Memory B cell (primary cell): ENCODE measurements at places on chromosomes 7 and 10.

DNA sequence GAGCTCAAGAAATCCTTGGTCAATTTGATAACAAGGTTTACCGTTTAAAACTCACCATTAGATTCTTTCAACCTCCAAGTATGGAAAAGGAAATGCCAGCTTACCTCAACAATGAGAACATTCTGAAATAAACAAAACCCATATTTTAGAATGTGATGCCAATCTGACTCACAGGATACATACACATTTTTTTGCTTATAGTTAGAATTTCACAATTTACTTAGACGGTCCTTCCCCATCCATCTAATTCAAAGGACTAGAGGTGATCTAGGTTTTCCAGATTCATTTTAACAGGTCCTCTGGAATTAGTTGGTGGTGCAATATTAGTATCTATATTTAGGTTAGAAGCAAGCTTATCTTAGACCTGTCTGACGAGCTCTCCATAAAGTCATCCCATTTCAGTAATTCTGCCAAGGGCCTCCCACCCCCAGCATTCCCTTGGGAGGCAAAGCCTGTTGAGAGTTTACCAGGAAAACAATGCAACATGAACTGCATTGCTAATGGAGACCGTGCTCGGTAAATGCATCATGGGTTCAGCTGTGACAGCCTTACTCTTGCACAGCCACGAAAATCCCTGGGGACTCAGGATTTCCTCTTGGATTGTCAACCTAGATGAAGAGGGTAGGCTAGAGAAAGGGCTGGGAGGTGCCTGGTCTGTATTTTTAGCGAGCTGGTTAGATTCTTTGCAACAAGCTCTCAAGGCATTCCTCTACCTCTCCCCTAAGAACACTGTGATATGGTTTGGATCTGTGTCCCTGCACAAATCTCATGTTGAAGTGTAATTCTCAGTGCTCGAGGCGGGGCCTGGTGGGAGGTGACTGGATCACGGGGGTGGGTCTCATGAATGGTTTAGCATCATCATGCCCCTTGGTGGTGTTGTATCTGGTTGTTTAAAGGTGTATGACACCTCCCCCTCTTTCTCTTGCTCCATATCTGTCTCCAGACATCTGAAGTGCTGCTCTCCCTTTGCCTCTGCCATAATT lies 93.8 kb downstream of the PRTFDC1 start:
- DNase-seq, result no peak

DNA sequence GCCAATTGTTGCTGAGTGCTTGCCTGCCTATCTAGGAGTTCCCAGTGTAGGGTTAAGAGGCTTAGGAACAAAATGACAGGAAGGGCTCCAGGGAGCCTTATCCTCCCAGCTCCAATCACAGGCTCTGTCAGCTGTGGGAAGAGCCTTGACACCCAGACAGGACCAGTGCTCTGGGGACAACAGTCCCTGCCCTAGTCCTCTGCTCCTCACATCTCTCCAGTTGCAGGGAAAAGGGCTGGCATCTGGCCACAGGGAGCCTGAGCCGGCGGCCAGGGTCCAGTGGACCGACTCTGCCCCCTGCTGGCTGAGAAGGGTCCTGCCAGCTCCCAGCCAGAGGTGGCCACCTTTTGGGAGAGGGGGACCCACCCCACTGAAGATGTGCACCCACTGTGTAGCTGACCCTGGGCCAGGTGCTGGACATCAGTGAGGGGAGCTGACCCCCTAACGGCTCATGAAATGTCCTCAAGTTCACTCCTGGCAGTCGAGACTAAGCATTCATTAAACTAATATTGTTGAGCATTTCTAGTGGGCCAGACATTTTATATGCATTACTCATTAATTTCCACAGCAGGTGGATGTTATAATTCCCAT lies 17.6 kb downstream of the DNAJB12 start:
- peak; percentile 76 for DNase-seq

DNA sequence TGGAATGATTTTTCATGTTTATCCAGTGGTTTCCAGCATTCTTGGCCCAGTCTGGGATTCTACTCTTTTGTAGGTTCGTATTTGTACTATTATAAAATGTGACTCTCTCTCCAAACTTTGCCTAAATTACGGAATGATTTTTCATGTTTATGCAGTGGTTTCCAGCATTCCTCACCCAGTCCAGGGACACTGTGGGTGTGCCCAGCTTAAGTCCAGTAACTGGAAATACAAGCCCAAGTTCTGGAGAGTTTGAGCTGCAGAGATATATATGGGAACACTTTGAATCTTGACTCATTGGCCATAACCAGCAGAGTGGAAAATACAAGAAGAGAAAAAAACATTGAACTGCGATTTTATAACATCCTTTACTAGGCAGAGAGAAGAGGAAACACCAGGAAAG lies 5.9 kb upstream of the MAGI2 start:
- DNase-seq, result no peak

GRCh38 chr10:102801978-102802377 lies 35.2 kb downstream of the CYP17A1 start:
- no peak for DNase-seq

DNA sequence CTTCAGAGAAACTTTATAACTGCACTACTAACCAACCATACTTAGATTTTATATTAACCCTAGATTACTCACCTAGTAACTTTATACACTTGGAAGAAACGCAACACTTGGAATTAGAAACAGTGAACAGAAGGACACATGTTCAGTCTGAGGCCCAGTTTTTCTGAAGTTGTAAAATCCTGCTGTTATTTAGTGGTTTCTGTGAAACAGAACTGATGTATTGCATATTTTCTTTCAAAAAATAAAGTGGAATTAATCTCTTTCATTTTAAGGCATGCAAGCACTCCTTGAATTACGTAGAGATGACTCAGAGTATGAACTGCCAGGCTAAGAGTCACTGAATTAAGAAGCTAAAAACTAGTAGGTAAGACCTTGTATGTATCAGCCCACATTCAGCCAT lies 215.8 kb downstream of the SKAP2 start:
- DNase-seq, result no peak

- DNase-seq, result no peak
Measured at GRCh38 chr10:123640016-123640535, 26.1 kb upstream of the GPR26 start.

DNA sequence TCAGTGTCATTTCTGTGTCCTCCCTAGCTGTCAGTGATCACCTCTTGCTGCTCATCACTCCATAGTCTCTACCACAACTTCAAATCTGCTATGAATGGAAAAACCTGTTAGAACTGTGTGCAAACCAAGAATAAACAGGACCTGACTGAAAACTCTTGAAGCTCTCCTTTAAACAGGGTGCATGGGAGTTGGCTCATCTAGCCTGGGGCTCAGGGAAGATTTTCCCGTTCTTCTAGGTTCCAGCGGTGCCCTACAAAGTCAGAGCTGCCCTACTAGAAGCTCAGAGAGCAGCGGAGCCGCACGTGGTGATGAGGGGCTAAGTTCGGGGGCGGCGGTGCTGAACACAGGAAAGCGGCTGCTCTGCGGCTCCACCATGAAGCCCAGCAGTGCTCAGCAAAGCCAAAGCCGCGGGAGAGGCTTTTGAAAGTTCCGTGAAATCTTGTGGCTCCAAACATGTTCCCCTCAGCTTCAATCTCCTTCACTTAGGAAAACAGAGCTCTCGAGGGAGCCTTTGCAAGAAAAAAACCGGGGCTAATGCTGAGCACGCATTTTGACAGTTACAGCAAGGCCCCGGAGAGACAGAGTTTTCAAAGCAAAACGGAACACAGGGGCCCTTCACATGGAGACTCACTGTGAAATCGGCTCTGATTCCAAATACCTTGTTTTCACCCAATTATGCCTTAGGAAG lies 30.5 kb downstream of the RGS10 start:
- DNase-seq, result no peak

- no peak for DNase-seq
Measured at GRCh38 chr10:69242852-69243212, 22.7 kb downstream of the HKDC1 start.

- DNase-seq, result no peak
Measured at GRCh38 chr10:60188548-60188947, 201.1 kb downstream of the ANK3 start.
